Stimulated activated CD4-positive, alpha-beta T cell treated with anti-CD3 and anti-CD28 coated beads, Interleukin-12 subunit alpha, Interleukin-12 subunit beta, amount 100 ng/mL, for 48 hours (primary cell): ENCODE measurements at places on chromosomes 4 and X.

DNA sequence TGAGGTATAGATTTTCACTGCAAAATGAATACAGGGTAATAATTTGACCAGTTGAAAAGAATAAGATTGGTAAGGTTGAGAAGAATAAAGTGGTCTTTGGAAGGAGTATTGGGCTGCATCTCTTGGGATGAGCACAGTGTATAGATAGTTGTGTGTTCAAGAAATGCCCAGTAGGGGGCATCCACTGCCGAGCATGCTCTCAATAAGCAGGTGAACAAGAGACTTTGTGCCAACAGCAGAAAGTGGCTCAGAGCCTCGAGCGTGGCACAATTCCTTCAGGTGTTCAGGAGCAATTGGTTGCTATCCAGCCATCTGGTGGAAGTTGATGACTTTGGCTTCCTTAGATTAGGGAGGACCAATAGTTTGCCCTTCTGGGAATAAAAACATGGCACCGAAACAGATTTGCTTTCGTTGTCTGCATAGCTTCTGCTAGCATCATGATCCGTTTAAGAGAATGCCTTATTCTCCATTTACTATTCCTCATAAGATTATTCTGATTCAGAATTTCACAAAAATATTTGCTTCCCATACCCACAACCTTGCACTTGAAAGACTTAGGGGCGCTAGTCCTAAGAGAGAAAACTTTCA, 258.1 kb upstream of the NEIL3 start:
- DNase-seq: no peak

DNA sequence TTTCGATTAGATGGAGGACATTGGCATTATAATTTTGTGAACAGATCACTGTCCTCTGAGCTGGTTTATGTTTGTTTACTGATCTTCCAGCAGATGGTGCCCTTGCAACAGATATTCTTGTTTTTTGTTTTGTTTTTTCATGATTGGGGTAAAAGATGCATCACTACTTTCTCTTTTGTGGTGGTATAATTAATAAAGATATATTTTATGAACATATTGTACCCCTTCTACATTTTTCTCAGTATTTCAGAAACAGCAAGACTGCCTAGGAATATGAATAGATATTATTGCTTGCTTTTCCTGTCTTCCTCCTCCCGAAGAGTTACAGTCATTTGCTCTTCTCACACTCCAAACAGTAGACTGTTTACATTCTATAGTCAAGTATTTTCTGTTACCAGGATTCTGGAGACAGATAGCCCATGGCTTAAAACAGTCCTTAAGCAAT, 905.2 kb downstream of the TRAM1L1 start:
- DNase-seq: no peak

GRCh38 chr4:152525878-152526277, 10.0 kb downstream of the FBXW7 start:
- DNase-seq: no peak

- no peak for DNase-seq
Observed at GRCh38 chrX:40414335-40414734, 166.4 kb upstream of the ATP6AP2 start.

GRCh38 chr4:76753814-76754213, 144.1 kb downstream of the SOWAHB start:
- DNase-seq: no peak

- DNase-seq: no peak
Observed at GRCh38 chrX:153438532-153438931, 7.3 kb downstream of the TREX2 start.

DNA sequence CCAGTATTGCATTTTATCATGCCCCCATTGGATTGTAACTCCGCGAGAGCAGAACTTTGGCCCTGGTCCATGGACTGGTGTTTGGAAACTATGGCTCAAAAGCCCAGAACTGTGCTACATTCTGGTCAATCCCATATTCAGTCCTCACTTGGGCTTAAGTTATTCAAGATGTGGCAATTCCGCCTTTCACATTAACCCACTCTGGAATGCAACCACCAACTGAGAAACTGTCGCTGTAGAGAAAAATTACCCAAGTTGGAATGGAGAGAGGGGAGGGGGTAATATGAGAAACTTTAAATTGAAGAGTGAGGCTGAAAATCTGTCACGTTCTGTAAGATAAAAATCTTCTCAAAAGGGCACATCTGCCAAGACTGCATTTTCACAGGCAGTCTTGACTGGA, 189.6 kb upstream of the NHS start:
- no peak for DNase-seq

DNA sequence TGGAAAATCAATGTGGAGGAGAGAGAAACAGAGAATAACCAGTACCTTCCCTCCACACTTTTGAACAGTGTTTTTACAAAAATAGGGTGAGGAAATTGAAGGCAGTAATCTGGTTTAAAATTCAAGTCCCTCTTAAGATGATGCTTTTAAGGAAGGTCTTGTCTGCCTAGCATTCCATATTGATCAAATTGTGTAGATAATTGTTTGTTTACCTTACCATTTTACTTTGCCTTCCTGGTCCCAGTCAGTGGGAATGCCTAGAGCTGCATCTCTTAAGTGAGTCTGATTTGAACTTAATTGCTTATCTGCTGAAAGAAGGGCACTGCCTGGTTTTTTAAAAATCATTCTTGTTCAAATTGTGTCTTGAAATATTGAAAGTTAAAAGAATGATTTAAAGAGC, 14.4 kb upstream of the MAOA start:
- DNase-seq: no peak

DNA sequence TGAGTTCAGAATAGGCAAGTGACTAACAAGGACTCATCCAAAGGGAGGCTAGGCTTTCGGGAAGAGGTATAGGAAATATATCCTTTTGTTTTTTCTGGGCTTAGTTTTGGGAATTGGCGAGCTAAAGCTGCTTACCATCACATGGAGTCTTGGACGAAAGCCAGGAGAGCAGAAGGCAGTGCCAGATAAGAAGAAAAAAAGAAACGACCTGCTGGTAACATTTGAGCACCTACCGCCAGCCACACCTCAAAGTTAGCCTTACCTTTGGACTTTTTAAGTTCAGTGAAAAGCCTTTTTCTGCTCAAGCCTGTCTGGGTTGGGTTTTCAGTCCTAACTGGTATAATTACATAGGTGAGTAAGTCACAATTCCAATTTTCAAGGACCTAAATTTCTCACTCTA, 85.1 kb upstream of the LCORL start:
- no peak for DNase-seq

GRCh38 chr4:85084371-85085094, 118.0 kb upstream of the WDFY3 start:
- DNase-seq: peak; percentile 19

- no peak for DNase-seq
Observed at GRCh38 chr4:169993531-169993930, 32.7 kb downstream of the MFAP3L start.

- DNase-seq: no peak
Observed at GRCh38 chr4:3508542-3508941, 23.7 kb downstream of the LRPAP1 start.

- DNase-seq: no peak
Observed at GRCh38 chr4:139617702-139618490, 47.7 kb upstream of the MGST2 start.

- no peak for DNase-seq
Observed at GRCh38 chr4:1176398-1177273, 4.3 kb upstream of the SPON2 start.

GRCh38 chr4:54074381-54074780, 10.0 kb upstream of the CHIC2 start:
- DNase-seq: no peak

DNA sequence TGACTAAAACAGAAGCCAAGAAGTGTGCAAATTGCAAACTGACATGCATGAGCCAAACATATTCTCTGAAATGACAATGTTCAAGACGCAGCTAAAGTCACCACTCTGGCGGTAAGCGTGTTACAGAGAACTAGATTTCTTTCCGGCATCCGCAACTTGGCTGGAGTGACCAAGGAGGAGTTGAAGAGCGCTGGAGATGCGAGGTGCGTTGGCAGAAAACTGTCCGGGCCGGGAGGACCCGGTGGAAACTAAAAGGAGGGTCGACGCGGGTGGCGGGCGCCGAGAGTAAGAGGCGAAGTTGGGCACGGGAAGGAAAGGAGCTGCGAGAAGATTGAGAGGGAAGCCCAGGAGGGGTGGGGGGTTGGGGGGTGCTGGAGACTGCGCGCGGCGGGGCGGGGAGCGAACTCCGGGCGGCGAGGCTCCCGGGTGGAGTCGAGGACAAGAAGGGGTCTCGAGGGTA, 807 bp downstream of the SEL1L3 start:
- DNase-seq: no peak

- peak; percentile 20 for DNase-seq
Observed at GRCh38 chrX:19593690-19594089, 78.4 kb upstream of the MAP3K15 start.

- no peak for DNase-seq
Observed at GRCh38 chrX:344371-344901, 25.8 kb upstream of the GTPBP6 start.

DNA sequence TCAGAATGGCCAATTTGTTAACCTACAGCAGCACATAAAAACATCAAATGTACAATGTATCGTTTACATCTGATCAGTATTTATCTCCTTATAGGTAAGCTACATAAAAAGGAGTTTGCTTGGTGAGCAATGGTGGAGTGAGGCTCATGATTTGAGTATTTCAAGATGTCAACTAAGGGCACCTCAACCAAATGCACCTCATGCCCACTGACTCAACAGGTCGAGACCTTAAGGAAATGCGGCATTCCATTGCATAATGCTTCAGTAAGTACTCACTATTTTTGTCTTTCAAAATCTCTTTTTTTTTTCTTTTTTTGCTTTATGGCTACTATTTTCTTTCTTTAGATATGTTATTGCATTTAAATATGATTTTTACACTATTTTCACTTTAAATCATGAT, 181.0 kb upstream of the TLL1 start:
- no peak for DNase-seq

DNA sequence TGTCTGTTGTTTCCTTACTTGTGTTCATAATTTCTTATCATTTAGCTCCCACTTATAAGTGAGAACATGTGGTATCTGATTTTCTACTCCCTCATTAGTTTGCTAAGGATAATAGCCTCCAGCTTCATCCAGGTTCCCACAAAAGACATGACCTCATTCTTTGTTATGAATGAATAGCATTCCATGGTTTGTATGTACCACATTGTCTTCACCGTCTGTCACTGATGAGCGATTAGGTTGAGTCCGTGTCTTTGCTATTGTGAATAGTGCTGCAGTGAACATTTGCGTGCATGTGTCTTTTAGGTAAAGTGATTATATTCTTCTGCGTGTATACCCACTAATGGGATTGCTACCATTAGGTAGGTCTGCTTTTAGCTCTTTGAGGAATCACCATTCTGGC, 624.3 kb upstream of the EPHA5 start:
- DNase-seq: no peak

DNA sequence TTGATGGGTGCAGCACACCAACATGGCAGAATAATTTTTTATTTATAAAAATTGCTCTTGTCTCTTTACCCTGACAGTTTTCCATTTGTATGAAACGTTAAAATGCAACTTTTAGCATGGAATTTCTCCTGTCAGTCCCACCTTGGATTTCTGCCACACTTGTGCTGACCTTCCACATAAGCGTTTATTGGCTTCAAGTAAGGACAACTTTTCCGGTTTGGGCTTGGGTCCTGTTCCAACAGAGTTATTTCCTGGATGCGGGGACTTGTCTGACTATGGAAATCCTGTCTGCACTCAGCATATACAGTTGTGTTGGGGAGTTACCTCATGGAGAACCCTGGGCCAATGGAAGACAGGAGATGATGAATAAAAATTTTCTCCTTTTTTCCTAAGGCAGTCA, 294.7 kb downstream of the NAF1 start:
- no peak for DNase-seq

GRCh38 chr4:96841801-96842200, 1001.9 kb downstream of the PDHA2 start:
- DNase-seq: no peak

- DNase-seq: no peak
Observed at GRCh38 chr4:100786481-100786880, 268.7 kb upstream of the EMCN start.

DNA sequence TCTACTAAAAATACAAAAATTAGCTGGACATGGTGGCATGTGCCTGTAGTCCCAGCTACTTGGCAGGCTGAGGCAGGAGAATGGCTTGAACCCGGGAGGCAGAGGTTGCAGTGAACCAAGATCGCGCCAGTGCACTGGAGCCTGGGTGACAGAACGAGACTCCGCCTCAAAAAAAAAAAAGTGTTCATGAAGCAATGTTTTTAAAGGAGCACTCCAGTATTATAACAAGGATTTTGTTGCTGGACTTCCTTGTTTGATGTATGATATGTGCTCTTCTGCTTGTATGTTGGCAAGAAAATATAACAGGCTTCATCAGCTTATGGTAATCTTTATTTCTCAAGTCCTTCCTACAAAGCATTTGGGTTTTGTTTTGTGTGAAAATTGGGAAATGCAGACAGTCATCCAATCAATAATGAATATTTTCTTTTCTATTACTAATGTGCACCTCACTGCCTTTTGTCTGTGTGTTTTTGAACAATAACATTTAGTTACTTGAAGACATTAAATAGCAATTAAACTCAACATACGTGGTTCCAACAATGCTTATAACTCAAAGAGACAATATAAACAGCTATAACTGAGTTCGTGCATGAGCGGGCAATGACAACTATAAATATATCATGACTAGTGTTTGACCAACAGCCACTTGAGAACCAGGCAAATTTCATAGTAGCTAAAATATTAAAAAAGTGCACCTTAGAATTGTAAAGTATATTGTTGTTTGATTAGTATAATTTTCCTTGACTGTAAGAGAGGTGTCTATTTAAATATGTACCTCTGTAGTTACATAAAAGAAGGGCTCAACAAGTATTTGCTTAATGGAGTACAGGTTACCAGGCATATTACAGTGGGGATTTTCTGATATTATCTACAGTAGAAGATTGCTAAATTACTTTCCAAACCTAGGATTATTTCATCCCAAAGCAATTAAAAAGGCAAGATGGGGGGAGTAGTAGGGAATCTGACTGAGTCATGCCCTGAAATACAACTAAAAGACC, 210.7 kb downstream of the PPP3CA start:
- no peak for DNase-seq

GRCh38 chr4:17702641-17703040, 78.8 kb downstream of the FAM184B start:
- DNase-seq: no peak

- DNase-seq: no peak
Observed at GRCh38 chr4:13543839-13544605, at the start of gene NKX3-2. TSS of gene NKX3-2 (minus strand) at chr4:13544508. CDS start at chr4:13544414, 94 bp downstream.

DNA sequence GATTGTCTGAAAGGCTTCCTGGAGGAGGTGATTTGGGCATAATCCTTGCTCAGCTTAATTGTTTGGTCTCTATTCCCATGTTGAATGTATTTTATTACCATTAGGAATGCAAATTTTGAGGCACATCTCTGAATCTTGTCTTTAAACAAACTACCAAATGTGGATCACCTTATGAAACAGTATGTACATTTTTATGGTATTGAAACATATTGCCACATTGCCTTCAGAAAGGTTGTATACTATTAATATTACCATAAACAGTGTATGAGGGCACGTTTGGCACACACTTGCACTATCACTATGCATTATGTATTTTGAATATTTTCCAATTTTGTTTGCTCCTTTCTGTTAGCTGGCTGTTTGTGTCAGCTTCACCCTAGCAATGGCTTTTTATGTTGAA, 60.0 kb upstream of the ALB start:
- DNase-seq: no peak

GRCh38 chr4:163048447-163048846, 118.2 kb downstream of the NAF1 start:
- DNase-seq: no peak
